ENCODE measurements at places on chromosomes 1 and 21. TPM values are rescaled to one million over a fixed set of nuclear protein-coding genes. Genes with fewer than 3 reads are reported as not detected.

Gene GAS5
- total RNA-seq, result 722 TPM

Gene PRCC
- 80.4 TPM for total RNA-seq

Gene FOXD2
- 0.20 TPM for total RNA-seq

Gene ZNF678
- 20.3 TPM for total RNA-seq

Gene RCC1
- 45.2 TPM for total RNA-seq

DNA sequence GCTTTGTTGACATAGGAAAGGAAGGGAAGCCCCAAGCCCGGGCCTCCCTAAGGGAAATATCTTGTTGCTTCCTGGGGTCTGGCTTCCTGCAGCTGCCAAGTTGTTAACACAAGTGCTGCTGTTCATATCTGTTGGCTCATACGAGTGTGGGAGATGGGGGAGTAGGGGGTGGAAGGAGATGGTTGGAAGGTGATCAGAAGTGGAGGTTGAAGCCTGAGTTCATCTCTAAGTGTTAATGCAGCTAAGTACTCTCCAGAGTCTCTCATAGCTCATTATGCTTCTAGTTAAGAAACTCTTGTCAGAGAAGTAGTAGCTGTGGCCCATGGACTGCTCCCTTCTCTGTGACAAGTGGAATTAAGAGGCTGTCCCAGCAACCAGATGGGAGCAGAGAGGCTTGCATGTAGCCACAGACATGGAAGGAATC lies 319.2 kb upstream of the SPAG17 start:
- H3K27me3 ChIP-seq, result no peaks in the 10 kb centered on the region
- H3K36me3 ChIP-seq, result no peaks in the 10 kb centered on the region
- H3K4me1 ChIP-seq, result no peaks in the 10 kb centered on the region
- no peak overlapping the region for H3K27ac ChIP-seq
- no peak for DNase-seq

DNA sequence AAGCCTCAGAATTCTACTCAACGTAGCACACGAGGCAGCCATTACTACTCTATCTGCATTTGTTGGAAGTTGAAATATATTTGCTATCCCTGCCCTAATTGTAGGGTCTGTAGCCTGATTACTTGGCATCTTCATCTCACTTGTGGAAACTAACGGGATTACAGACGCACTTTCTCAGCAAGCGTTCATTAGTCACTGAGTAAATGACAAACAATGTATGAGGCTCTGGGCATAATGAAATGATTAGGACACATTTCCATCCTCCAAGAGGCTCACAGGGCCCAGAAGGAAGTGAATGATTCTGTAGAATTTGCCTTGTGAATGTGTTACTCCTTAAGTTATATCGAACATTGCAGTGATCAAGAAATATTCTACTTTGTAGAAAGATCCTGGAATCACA lies 78.1 kb downstream of the KIF26B start:
- no peaks in the 10 kb centered on the region for H3K4me1 ChIP-seq
- no peak for DNase-seq
- no peaks in the 10 kb centered on the region for H3K36me3 ChIP-seq
- no peak overlapping the region for H3K27ac ChIP-seq
- H3K27me3 ChIP-seq, result no peaks in the 10 kb centered on the region

- H3K36me3 ChIP-seq, result no peaks in the 10 kb centered on the region
- H3K4me1 ChIP-seq, result peaks cover 25% of the 10 kb centered on the region
- peaks cover 73% of the 10 kb centered on the region for H3K27me3 ChIP-seq
- H3K4me3 ChIP-seq, result peak within 1 kb of the TSS; percentile 52
Observed at GRCh38 chr1:111989531-111990025, at the start of gene KCND3. Gene KCND3, minus strand, starts transcription at chr1:111989668.

GRCh38 chr1:170555370-170555769 lies 23.4 kb downstream of the GORAB start:
- no peak overlapping the region for H3K4me3 ChIP-seq
- peaks cover 42% of the 10 kb centered on the region for H3K36me3 ChIP-seq
- H3K27ac ChIP-seq, result no peak overlapping the region
- H3K27me3 ChIP-seq, result no peaks in the 10 kb centered on the region
- H3K4me1 ChIP-seq, result no peaks in the 10 kb centered on the region

- no peak overlapping the region for H3K4me3 ChIP-seq
- no peak for DNase-seq
- H3K27ac ChIP-seq, result no peak overlapping the region
- no peaks in the 10 kb centered on the region for H3K36me3 ChIP-seq
- no peaks in the 10 kb centered on the region for H3K4me1 ChIP-seq
Observed at GRCh38 chr1:203495845-203496244, 1.9 kb downstream of the OPTC start.

GRCh38 chr1:53368314-53369033 lies 40.6 kb upstream of the LRP8 start:
- DNase-seq, result peak; percentile 14
- H3K36me3 ChIP-seq, result peaks cover 9% of the 10 kb centered on the region
- H3K4me3 ChIP-seq, result peak overlapping the region; percentile 91
- H3K27ac ChIP-seq, result peak overlapping the region; percentile 95

DNA sequence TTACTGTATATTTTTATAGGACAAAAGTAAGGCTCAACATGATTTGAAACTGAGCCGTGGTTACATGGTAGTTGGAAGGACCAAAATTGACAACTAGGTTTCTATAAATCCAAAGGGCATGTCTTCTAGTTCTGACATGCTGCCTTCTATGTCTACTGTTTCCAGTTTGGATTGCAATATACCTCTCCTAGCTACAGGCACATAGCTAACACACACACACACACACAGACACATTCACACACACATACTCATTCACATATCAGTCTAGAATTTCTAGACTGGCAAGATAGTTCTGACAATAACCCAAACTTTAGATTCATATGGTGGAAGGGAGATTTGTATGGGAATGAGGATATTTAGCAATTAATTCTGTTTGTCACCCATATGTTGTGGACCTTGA lies 544.8 kb upstream of the CAMK1G start:
- no peak overlapping the region for H3K27ac ChIP-seq
- H3K36me3 ChIP-seq, result no peaks in the 10 kb centered on the region
- peaks cover 1% of the 10 kb centered on the region for H3K4me1 ChIP-seq
- DNase-seq, result no peak

DNA sequence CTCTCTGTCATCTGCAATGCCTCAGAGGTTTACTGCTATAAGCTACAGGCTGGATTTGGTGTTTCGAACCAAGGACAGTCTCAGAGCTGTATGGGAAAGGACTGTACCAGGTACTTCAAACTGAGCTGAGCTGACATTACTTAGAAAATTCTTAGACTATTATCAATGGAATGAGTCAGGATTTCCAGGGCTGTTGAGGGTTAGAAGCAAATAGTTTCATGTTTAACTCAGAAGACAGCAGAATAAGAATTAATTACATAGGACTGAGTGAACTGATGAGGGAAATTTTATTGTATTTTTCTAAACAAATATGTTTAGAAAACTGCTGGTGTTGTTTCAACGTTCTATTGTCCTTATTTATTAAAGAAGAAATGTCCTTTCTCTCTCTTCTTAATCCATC lies 74.3 kb upstream of the CAPZB start:
- H3K27ac ChIP-seq, result no peak overlapping the region
- H3K4me3 ChIP-seq, result no peak overlapping the region
- no peaks in the 10 kb centered on the region for H3K4me1 ChIP-seq
- DNase-seq, result no peak
- peaks cover 8% of the 10 kb centered on the region for H3K27me3 ChIP-seq

DNA sequence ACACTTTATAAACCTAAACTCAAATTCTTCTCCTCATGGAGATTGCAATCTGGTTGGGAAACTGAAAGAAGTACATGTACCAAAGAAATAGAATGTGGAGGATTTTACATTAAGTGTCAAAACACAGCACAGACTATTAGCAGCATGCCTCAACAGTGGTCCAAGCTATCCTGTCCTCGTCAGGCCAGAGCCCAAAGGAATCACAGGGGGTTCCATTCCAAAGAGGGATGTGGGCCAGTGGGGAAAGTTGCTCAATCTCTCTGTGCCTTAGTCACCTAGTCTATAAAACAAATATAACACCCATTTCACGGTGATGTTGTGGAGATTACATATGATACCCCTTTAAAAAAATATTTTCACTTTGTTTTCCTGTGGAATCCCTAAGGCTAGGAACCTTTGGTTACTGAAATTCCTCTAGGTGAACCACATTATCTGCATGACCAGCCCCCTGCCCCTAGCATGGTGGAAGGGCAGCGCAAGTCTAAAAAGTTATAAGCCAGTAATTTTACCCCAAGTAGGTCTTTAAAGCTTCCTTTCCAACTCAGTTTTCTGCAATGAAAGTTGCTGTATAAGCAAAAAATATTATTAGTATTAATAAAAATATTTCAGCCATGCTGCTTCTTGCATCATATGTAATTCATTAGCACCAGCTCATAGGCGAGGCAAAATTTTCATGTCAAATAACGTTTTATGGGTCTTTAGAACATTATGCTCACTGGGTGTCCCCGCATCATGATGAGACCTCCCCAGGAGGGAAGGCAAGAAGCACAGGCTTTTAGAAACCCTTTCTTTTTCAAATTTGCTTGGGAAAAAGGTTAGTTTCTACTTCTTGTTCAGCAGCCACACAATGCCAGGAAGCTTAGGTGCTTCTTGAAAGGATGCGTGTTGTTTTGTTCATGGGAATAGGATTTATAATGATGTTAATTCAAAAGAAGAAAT lies 548.8 kb upstream of the PKN2 start:
- H3K27ac ChIP-seq, result no peak overlapping the region
- no peaks in the 10 kb centered on the region for H3K4me1 ChIP-seq
- no peak for DNase-seq

GRCh38 chr1:44366371-44366975 lies 11.4 kb upstream of the ERI3 start:
- no peak overlapping the region for H3K27ac ChIP-seq
- H3K27me3 ChIP-seq, result peaks cover 2% of the 10 kb centered on the region
- no peak overlapping the region for H3K4me3 ChIP-seq

DNA sequence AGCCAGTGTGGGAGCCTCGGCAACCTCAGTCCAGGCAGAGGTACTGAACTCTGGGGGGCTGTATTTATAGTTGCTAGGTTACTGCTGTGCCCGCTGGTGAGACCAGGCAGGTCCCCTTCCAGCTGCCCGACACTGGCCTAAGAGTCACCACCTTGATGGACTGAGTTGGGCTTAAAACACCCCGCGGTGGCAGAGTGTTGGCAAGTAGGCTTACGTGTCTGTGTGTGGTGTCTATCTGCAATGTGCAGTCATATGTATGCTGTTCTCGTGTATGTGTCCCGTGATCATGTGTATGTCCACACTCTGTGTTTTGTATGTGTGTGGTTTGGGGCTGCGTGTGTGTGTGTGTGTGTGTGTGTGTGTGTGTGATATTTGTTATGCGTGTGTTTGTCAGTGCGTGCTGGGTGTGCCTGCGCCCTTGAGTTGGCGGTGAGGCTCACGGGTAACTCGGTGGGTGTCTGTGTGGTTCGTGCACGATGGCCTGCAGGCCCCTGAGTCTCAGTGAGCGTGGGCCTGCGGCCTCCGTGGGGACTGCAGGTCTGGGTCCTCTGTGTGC lies 65.5 kb downstream of the MEF2D start:
- no peak for DNase-seq
- H3K27me3 ChIP-seq, result peaks cover 78% of the 10 kb centered on the region
- no peaks in the 10 kb centered on the region for H3K36me3 ChIP-seq
- H3K4me1 ChIP-seq, result peaks cover 27% of the 10 kb centered on the region
- H3K27ac ChIP-seq, result peak overlapping the region; percentile 15

DNA sequence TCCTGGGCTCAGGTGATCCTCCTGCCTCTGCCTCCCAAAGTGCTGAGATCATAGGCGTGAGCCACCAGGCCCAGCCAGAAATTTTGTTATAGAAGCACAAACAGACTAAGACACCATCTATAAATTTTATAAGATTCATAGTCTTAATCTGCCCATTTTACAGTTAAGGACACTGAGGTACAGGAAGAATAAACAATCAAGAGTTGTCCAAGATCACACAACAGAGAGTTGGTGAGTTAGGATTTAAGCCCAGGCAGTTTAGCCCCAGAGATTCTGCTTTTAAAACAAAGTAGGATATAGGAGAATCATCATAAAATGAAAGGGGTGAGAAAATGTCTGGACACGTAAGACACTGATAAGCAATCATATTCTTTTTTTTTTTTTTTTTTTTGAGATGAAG lies 6.8 kb downstream of the TEX46 start:
- no peak overlapping the region for H3K4me3 ChIP-seq
- no peak overlapping the region for H3K27ac ChIP-seq
- DNase-seq, result no peak
- H3K4me1 ChIP-seq, result peaks cover 3% of the 10 kb centered on the region

GRCh38 chr1:228207381-228207810 lies 448 bp upstream of the OBSCN start:
- no peaks in the 10 kb centered on the region for H3K27me3 ChIP-seq
- no peak overlapping the region for H3K27ac ChIP-seq
- H3K4me3 ChIP-seq, result no peak overlapping the region
- no peak for DNase-seq
- no peaks in the 10 kb centered on the region for H3K4me1 ChIP-seq

DNA sequence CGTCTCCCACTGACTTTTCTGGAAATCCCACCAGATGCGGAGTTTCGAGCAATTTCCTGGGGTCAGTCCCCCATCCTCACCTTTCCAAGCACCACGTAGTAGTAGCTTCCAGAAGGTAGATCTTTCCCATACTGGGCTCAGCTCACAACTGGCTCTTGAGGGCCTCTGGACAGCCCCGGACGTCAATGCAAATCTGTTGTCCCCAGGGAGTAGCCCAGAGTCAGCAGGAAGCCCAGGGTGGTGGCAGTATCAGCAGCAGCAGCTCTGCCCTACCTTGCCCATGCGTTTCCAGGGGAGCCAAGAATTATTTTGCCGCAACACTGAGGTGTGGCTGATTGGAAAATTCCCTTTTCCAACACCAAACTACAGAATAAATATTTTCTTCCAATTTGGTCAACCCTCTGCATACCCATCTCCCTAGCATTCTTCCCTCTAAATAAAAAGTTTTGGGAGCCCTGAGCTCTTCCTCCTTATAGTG lies 70.3 kb downstream of the CD46 start:
- H3K4me3 ChIP-seq, result peak overlapping the region; percentile 99
- H3K27ac ChIP-seq, result peak overlapping the region; percentile 93
- peaks cover 62% of the 10 kb centered on the region for H3K36me3 ChIP-seq
- peak; percentile 65 for DNase-seq
- peaks cover 2% of the 10 kb centered on the region for H3K27me3 ChIP-seq
- H3K4me1 ChIP-seq, result peaks cover 94% of the 10 kb centered on the region

GRCh38 chr1:41810446-41810845 lies 108.3 kb downstream of the HIVEP3 start:
- no peak for DNase-seq
- H3K27ac ChIP-seq, result peak overlapping the region; percentile 15
- no peaks in the 10 kb centered on the region for H3K27me3 ChIP-seq
- H3K4me1 ChIP-seq, result peaks cover 51% of the 10 kb centered on the region
- no peak overlapping the region for H3K4me3 ChIP-seq

- H3K4me3 ChIP-seq, result no peak overlapping the region
- no peaks in the 10 kb centered on the region for H3K4me1 ChIP-seq
- no peaks in the 10 kb centered on the region for H3K36me3 ChIP-seq
- no peak overlapping the region for H3K27ac ChIP-seq
- H3K27me3 ChIP-seq, result no peaks in the 10 kb centered on the region
- DNase-seq, result no peak
Observed at GRCh38 chr1:115432061-115432460, 94.0 kb upstream of the NGF start.

Data from activated B cell treated with CpG ODN at 0.5 μM for 24 hours (primary cell).